ENCODE measurements at places on chromosomes 1 and 21.

DNA sequence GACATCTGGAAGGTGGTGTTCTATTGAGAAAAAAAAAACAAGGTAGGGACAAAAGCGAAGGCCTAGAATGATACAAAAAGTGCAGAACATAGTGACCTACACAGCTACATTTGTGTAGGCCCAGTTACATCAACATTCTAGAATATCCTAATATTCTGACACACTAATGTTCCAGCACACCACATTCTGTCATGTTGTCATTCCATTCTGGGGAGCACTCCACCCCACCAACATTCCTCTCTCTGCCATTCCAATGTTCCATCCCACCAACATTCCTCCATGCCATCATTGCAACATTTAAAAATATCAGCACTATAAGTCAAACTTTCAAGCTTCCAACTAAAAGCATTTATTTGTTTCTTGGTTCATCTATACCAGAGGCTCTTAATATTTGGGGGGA, 28.5 kb downstream of the COA7 start:
- no peak for DNase-seq

- no peak for DNase-seq
These were observed 1341.2 kb downstream of the PLA2G4A start for GRCh38 chr1:188169971-188170370.

- DNase-seq = no peak
These were observed 21.7 kb upstream of the SH3D21 start for GRCh38 chr1:36284517-36284916.

- no peak for DNase-seq
These were observed 11.1 kb upstream of the REG4 start for GRCh38 chr1:119822406-119822805.

DNA sequence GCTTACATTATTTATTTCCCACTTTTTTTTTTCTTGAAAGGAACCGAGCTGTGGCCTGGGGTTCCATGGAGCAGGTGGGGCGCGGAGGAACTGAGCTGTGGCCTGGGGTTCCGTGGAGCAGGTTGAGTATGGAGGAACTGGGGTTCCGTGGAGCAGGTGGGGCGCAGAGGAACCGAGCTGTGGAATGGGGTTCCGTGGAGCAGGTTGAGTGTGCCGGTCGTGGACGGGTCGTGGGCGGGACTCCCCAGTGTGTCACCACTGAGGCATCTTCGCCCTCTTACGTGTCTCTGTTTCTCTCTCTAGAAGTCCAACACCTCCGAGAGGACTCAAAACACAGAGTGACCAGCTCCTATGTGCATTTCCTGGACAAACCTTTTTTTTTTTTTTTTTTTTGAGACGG, 1.2 kb upstream of the SCNN1D start:
- no peak for DNase-seq

DNA sequence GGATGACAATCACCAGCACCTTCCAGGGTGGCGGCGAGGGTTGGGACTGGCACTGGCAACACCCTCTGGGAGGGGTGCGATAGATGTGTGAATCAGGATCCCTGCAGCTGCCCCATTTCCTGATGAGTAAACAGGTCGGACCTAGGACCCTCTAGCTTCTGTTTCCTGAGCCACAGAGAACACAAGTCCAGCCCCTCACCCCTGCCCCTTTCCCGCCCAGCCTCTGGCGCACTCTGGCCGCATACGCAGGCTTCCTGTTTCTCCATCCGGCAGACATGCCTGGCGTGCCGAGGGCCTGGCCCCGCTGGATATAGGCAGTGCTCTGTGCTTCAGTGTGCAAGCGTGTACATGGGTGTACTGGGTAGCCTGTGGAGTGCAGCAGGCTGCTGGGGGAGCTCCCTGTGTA, 4.6 kb downstream of the PEAR1 start:
- no peak for DNase-seq

DNA sequence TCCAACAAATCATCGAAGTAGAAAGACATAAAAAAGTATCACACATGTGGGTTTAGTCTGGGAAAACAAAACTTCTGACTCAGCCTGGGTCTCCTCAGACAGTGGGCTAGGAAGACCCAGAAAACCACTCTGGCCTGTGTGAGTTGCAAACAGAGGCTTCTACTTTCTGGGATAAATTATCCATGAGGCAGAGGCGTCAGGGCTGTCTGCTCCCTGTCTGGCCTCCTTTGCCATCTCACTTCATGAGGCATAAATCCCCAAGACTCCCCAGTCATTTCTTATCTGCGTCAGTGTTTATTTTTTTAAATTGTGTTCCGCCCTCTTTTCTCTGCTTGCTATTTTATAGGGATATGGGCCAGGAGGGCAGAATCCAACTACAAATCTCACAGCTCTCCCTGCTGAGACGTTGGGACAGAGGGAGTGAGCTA, 80.6 kb upstream of the TRABD2B start:
- DNase-seq = no peak

DNA sequence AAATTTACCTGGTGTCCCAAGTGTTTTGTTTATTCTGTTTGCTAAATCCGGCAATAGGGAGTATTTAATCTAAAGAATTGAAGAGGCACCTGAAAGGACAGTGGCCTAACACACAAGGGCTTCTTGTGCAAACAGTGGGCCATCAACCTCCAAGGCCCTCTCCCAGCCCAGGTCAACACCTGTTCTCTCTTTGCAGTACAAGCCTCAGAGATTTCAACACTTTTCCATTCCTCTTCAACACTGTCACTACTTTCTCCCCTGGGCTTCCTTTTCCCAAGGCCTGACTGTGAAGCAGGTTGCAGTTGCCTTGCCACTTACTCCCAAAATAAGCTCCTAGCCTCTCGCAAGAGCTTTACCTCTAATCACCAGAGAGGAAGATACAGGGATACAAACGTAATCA, 3.2 kb upstream of the SNAPIN start:
- no peak for DNase-seq

DNA sequence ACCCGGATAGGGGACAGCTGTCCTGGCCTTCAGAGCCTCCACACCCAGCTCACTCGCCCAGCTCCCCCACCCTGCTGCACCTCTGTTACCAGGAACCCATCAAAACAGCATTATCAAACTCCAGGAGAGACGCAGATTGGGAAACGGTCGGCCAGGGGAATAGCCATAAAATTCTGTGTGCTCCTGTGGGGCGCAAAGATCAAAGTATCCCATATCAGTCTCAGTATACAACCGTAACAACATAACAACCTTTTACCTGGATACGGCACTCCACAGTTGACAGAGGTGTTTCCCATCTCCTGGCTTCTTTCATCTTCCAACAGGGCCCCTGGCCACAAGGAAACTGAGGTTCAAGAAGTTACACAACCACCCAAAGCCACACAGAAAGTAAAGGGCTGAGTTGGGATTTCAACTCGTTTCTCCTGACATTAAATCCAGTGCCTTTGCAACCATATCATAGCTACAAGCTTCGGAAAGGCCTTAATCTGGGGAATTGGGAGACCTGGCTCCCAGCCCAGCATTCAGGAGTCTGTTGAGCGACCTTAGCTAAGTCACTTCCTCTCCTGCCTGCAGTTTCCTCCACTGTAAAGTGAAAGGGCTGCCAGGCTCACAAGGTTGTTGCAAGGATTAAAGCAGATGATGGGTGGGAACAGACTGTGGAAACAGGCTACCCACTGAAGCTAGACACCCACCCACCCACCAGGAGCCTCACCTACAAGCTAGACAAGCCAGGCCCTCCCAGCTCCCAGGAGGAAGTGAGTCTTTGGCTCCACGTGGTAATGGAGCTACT, 8.1 kb upstream of the EPHB2 start:
- DNase-seq = no peak

- DNase-seq = no peak
These were observed 6.5 kb upstream of the RNF2 start for GRCh38 chr1:185038813-185039376.

DNA sequence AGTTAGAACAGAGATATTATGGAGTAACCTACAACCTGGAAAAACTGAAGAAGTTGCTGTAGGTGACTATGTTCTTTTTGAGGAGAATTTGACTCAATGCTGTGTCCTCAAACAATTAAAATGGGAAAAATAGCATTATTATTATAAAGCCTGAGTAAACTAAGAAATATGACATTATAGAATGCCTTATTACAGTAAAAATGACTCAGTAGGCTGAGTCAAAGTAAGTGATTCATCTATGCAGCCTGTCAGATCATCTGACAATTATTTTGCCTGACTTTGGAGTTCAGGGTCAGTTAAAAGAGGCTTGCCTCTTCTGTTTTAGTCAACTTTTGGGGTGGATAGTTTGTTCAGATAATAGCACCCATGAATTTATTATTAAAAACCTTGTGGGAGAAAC, 150.8 kb upstream of the PTGFR start:
- no peak for DNase-seq

DNA sequence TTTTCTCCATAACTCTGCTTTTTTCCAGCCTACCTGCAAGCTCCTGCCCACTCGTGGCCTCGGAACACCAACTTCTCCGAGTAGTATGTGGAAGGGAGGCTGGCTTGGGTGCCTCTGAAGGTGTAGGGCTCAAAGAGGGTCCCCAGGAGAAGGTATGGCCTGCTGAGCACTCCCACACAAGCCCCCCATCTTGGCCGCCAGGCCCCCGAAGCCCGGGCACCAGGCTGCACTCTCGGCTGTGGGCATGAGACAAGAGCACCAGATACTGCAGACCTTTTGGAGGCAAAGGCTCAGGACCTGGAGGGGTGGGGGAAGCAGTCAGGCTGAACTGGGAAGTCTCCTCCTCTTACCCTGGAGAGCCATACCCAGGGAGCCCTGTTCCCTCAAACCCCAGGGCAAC, 1.7 kb downstream of the ZNF692 start:
- no peak for DNase-seq

GRCh38 chr1:235942625-235942934, 75.9 kb upstream of the LYST start:
- no peak for DNase-seq

GRCh38 chr1:183239793-183240525, 53.9 kb downstream of the LAMC2 start:
- no peak for DNase-seq

DNA sequence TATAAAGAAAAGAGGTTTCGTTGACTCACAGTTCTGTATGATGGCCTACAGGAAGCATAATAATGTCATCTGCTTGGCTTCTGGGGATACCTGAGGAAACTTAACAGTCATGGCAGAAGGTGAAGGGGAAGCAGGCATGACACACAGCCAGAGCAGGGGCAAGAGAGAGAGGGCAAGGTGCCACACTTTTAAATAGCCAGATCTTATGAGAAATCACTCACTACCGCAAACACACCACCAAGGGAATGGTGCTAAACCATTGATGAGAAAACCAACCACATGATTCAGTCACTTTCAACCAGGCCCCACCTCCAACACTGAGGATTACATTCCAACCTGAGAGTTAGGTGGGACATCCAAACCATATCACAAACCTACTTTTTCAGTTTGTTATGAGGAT, 245.9 kb upstream of the SGIP1 start:
- peak; percentile 43 for DNase-seq

DNA sequence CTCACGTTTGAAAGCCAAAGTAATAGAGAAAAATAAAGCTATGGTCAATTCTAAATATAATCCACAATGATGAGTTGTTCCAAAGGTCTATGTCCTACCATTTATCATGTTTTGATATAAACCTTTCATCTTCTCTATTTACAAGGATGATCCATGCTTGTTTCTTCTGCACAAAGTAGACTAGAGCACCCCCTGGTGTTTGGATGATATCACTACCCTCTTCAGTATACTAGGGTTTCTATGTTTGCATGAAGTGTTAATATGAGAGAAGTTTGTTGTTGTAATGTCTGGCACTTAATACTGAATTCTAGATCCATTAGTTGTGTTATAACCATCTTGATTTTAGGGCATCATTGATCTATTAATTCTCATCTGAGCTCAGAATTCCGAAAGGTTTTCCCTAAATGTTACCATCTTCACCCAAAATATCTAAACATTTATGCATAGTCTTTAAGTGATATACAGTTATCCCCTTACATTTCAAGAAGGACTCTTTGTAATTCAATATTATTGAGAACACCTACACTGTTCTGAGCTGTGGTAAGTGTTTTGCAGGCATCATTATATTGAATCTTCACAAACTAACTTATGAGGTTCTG, 21.1 kb downstream of the CLDN8 start:
- no peak for DNase-seq

DNA sequence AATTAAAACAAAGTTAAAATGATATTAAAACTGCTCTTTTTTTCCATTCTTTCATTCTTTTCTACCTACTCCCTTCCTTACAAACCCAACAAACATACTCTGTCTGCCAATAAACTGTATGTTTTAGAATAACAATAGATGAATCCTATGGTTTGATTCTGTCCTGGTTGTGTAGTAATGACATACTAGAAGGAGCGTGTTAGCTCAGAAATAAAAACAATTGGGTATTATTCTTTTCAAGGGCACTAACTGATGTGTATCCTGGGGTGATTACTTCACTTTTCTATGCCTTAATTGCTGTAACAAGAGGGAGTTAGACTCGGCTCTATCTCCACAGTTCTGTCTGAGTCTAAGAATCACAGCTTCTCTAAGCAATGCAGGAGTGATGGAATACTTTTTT, 194.4 kb downstream of the GIPC2 start:
- no peak for DNase-seq

DNA sequence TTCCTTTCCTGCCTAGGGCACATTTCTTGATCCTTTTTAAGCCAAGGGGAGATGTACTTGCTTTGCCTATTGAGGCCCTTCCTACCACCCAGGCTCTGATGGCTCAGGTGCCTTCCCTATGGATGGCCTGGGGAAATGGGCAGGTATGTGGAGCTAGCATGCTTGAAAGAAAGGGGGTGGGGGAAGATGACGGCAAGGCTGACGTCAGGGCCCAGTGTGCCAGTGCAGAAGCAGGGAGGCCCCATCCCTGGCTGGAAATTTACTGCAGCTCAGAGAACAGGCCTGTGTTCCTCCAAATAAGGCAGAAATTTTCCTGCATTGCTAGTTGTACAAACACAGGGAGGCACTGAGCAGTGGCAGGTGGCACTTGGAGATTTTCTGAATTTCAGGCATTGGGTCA, 453.2 kb upstream of the VAMP3 start:
- no peak for DNase-seq

- DNase-seq = no peak
These were observed 74.1 kb upstream of the POU3F1 start for GRCh38 chr1:38120552-38121230.

DNA sequence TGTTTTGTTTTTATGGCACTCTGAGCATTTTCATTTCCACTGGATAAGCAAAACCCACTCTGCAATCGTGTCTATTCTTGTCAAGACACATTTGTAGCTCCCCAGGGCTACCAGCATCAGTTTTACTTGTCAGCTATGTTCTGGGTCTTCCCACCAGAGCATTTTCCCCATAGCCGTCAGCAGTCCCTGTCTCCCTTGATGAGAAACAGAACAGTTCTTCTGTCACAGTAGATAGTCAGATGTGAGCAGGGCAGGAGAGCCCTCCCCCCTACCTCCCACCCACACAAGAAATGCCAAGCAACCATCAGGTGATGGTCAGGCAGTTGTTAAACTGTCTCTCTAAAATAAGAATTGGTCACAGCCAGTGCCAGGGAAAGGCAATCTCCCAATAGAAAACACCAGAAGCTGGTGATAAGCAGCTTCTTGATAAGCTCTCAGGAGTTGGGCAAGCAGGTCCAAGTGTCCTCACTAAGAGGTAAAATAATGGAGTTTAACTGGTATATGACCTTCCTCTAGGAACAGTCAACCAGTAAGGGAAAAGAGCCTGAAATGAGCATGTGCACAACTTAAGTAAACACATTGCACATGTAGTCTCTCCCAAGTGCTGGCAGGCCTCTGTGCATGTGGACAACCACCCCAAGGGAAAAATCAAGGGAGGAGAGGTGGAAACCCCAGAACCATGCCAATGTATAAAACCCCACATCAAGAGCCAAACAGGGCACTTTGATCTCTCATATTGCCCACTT, 208.2 kb downstream of the S1PR1 start:
- DNase-seq = no peak

All from CD4-positive, alpha-beta T cell treated with Interleukin-15 for 4 hours (primary cell).